ENCODE measurements at places on chromosomes 1 and 21.

- DNase-seq: peak; percentile 57
These were observed 844 bp downstream of the NIBAN1 start for GRCh38 chr1:184973272-184974055.

DNA sequence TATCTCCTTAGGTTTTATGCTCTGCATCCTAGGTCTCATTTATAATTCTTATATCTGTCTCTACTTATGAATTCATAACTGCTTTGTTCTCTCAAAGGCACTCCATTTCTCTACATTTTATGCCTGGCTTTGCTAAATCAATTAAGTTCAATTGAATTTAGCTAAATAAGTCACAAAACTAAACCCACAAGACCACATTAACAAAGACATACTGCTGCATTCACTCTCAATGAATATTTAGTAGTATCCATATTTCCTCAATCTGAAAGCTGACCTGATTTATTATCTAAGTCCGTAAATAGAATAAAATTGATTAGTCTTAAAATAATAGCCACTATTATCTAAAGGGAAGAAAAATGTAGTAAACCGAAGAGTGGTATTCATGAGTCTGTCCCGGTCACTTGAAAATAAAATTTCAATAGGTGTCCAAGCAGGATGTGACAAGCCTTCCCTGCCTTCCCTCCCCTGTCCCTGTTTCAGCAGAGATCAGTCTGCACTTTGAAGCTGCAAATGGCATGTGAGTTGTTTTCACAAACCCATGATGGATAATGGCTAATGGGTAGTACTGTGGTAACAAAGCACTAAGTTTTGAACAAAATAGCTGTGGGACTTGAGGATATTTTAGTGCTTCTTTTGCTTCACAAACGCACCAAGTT, 295.0 kb upstream of the NCAM2 start:
- no peak for DNase-seq

GRCh38 chr1:244435562-244436205, 16.0 kb downstream of the ADSS2 start:
- DNase-seq: no peak

GRCh38 chr1:34984793-34985608, at the start of gene TMEM35B:
Gene TMEM35B, minus strand, starts transcription at chr1:34985347. Its CDS starts 42 bp downstream, at chr1:34985305.
- DNase-seq: peak; percentile 29

GRCh38 chr1:97668945-97669344, 251.9 kb downstream of the DPYD start:
- DNase-seq: no peak

- no peak for DNase-seq
These were observed 656 bp downstream of the SH2D2A start for GRCh38 chr1:156815961-156816422.

DNA sequence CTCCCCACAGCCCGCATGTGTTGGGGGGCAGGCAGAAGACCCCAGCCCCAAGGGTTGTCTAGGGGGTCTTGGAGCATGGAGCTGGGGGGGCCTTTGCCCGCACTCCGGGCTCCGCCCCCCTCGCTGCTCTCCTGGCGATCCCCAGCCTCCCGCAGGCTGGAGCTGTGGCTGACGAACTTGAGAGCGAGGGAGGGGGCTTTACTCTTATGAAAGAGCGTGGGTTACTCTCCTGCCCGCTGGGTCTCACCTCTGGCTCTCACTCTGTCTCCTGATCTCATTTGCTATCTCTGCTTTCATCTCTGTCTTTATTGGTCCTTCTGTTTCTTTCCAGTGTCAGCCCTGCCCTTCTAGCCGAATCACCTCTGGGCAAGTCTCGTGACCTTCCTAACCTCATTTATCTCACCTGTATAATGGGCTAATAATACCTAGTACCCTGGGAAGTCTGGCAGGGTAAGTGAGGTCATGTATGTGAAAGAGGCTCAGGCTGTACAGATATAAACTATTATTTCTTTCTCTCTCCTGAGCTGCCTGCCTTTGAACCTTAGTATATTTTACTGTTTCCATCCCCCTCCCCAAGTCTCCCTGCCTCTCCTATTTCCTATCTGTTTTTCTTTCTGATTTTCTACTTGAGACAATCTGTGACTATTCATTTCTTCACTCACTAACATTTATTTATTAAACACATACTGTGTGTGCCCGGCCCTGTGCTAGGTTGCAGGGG, 731 bp downstream of the EFNA4 start:
- no peak for DNase-seq

GRCh38 chr1:103371234-103371633, 154.3 kb upstream of the RNPC3 start:
- no peak for DNase-seq

- DNase-seq: no peak
These were observed 389.7 kb downstream of the NTNG1 start for GRCh38 chr1:107530543-107530942.

DNA sequence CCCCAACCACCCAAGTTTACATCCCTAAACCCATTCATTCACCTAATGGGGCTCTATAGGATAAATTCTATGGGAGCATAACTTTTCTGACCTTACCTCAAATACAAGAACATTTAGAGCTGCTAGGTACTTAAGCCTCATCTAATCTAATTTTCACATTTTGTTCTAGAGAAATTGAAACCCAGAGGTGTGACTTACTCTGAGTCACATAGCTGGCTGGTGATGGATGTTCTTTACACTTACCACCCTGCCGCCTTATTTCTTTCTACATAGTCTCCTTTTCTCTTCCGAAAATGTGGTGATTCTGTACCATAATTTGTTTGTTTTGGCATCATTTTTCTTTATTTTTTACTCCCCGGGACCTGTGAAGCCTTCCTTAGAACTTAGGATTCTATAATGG, 20.3 kb downstream of the TIPRL start:
- no peak for DNase-seq

- DNase-seq: peak; percentile 29
These were observed 61.4 kb upstream of the LRRN2 start for GRCh38 chr1:204746838-204747442.

DNA sequence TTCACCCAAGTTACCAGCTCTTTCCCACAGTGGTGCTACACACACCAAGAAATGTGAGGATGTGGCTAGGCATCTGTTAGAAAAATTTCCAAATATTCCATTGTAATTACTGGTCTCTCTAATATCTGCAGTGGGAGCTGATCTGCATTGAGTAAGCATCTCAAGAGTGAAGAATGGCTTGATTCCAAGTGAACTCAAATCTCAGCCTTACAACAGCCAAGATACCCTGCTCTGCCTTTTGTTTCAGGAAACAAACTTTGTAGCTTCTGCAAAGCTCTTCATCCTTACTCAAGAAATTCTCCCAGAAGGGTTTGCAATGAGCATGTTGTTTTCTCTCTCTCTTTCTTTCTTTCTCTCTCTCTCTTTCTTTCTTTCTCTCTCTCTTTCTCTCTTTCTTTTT, 181.1 kb downstream of the FCRL5 start:
- DNase-seq: no peak

GRCh38 chr1:44170281-44170823, 28.9 kb upstream of the KLF18 start:
- no peak for DNase-seq

GRCh38 chr1:226095286-226095685, 32.8 kb downstream of the H3-3A start:
- DNase-seq: no peak

DNA sequence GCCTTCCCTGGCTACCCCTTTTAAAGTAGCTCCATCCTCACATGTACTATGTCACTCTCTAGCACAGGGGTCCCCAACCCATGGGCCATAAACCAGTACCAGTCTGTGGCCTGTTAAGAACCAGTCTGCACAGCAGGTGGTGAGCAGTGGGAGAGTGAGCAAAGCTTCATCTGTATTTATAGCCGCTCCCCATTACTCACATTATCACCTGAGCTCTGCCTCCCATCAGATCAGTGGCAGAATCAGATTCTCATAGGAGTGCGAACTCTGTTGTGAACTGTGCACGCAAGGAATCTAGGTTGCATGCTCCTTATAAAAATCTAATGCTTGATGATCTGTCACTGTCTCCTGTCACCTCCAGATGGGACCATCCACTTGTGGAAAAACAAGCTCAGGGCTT, 116.6 kb upstream of the FOXD3 start:
- no peak for DNase-seq

DNA sequence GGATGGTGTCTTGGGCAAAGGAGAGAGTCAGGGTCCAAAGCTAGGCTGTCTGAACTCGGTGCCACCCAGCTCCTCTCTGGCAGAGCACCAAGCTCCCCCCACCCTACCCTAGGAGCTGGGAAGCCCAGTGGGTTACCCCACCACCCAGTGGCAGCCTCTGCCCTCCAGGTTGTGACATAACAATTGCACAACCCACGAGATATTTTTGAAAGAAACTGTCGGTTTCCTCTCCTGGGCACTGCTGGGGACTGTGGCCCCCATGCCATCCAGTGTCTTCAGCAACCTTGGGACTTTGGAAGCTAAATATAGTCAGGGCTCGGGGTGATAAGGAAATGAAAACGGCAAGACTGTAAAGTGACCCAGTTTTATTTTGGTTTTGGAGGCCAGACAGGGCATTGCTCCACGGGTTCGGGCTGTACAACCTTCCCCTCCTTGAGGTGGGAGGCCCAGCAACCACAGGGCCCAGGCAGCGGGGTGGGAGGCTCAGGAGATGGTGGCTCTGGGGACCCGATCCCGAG, 1.4 kb downstream of the CITED4 start:
- DNase-seq: no peak

DNA sequence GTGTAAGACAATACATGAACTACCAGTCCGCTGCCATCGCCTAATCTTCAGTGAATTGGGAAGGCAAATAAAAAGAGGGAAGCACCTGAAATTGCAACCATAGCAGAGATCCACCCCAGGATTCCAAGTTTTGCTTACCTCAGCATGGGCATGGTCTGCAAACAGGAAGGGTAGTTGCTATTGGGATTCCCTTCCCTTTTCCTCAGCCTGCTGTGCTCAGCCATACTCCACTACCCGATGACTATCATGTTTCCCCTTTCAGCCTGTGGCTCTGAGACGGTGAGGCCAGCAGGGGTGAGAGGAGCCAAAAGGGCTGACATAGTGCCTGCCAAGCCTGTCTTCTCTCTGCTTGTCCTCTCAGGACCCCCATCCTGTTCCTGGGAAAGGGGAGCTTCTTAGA, 64.2 kb downstream of the GPR137B start:
- no peak for DNase-seq

DNA sequence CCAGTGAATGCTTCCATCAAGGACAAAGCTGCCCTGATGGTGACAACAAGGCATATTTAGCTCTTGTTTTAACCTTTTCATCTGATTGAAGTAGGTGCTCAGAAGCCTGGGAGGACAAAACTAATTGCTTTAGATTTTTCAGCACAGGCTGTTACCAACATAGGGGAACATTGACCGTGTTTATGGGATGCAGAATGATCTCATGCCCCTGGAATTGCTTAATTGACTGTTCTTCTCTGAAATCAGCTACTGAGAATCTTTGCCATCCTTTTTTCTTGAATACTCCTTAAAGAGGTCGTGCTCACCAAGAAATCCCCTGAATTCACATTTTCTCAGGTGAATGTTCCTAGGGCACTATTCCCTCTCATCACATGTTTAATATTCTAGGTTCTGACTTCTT, 95.9 kb upstream of the CCDC190 start:
- no peak for DNase-seq

- DNase-seq: no peak
These were observed 107.4 kb upstream of the SERBP1 start for GRCh38 chr1:67537667-67538018.

GRCh38 chr21:32182449-32182848, 96.4 kb downstream of the MIS18A start:
- DNase-seq: no peak

- no peak for DNase-seq
These were observed 16.3 kb downstream of the PCP4L1 start for GRCh38 chr1:161274874-161275273.
